ENCODE measurements at places on chromosomes 7 and 10.

DNA sequence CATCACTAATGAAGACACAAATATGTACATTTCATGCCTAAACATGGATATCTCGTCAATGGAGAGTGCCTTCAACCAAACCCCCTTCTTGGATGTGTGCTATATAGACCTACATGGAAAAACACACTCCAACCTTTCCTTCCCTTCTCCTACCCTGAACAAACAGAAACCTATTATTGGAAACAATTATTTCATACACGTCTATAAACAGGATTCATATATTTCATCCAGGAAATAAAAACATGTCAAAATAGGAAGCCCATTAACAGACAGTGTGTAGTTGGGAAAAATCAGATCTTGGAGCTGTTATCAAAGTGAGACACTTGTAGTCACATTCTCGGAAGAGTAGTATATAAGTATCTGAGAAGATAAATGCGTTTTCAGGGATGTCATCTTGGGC lies 81.1 kb downstream of the NRP1 start:
- DNase-seq: no peak

- no peak for DNase-seq
Measured at GRCh38 chr7:33762911-33763306, 142.4 kb upstream of the BMPER start.

GRCh38 chr7:154868921-154869320 lies 134.0 kb downstream of the PAXIP1 start:
- no peak for DNase-seq

DNA sequence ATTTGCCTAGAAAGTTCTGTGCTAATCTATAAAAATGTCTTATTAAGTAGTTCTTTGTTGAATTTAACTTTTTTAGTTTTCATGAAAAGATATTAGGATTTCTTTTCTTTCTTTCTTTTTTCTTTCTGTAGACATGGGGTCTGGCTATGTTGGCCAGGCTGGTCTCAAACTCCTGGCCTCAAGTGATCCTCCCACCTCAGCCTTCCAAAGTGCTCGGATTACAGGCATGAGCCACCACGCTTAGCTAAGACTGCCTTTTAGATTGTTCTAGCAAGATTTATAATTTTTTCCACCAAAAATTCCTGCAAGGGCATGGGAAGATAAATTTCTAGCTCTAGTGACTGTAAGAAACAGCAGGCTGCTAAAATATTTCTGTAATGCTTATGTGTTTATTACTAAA lies 140.5 kb downstream of the WDR37 start:
- DNase-seq: no peak

- peak; percentile 72 for DNase-seq
Measured at GRCh38 chr7:33853361-33854062, 51.8 kb upstream of the BMPER start.

- DNase-seq: no peak
Measured at GRCh38 chr10:42743697-42744096, 38.9 kb upstream of the BMS1 start.

DNA sequence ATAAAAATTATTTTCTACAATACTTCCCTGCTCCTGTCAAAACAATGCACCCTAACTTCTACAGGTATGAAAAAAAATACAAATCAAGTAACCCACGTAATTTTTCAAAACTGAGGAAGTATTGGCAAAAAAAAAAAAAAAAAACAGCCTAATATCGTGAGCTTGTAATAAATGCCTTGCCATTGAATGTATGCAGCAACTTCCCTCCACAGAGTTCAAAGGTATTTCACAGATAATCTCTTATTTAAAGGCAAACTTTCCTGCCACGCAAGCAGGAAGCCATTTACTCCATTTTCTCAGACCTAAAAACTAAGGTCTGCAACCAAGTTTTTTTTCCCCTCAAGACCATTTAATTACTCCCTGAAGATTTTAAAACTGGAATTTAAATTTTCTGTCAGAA lies 642 bp upstream of the AGR2 start:
- no peak for DNase-seq

DNA sequence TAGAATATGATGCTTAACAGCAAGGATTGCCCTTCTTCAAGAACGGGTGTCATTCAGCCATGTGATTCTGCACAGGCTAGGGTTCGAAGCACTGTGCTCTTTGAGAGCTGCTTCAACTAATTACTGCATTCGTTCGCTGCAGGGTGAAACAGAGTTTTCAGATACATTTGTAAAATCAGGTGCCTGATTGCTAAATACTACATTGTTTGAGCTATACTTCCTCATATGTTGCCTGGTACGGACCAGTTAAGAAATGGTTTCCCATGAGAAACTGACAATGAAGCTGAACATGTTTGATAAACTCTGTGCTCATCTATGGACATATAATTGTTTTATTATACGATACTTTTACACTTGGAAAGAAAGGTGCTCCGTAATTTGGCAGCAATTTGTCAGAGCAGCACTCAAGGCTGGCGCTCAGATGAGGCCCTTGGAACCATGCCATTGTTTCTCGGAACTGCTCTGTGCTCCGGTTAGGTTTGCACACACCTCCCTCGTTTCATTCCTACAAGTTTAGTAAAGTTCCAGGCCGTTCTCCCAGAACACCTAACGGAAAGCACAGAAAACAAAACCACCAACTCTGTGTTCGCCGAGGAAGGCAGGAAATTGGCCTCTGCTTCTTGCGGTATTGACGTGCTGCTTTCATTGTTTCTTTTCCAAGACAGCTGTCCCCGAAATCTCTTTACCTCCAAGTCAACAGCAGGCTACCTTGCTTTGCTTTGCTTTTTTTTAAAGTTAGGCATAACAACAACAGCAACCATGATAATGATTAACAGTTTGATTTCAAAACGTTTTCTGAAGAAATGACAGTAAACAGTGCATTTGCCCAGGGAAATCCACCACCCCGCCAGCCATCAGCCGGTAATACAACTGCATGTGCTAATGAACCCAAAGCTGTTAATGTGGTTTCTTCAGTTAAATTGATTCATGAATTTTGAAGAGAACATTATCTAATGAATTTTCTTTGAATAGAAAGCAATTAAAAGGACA lies 206.9 kb downstream of the EBF3 start:
- no peak for DNase-seq

GRCh38 chr10:50579491-50580261 lies 44.1 kb downstream of the SGMS1 start:
- DNase-seq: no peak

GRCh38 chr7:80999100-80999499 lies 80.2 kb upstream of the SEMA3C start:
- no peak for DNase-seq

- DNase-seq: no peak
Measured at GRCh38 chr10:48358162-48358561, 51.7 kb downstream of the MAPK8 start.

DNA sequence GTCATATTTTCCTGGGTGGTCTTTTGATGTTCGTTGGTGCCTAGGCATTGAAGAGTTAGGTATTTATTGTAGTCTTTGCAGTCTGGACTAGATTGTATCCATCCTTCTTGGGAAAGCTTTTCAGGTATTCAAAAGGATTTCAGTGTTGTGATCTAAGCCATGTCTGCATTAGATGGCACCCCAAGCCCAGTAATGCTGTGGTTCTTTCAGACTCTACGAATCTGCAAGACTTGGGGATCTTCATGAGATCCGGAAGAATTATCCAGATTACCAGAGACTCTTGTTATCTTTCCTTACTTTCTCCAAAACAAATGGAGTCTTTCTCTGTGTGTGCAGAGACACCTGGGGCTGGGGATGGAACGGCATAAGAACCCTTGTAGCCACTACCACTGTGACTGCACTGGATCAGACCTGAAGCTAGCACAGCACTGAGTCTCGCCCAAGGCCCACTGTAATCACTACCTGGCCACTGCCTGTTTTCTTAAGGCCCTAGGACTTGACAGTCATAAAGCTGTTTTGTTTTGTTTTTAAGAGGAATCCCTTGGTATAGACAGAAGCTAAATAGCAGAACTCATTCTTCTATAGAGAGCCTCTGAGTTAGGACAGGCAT lies 75.5 kb downstream of the MARCHF5 start:
- DNase-seq: no peak

DNA sequence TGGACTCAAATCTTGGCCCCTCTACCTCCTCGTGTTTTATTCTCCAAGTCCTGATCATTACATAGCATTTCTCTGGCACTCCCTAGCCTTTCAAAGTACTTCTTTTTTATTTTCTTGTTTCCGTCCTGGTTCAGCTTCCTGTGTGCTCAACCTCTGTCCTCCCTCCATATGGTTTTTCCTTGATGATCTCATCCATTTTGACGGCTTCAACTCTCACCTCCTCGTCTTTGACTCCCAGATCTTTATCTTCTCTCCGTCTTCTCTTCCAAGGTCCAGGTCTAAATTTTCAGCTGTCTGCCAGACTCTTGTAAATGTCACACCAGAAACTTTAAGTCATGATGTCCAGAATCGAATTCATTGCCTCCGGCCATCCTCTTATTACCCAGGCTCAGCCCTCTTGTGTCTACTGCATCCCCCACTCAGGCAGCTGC lies 23.3 kb upstream of the GFRA1 start:
- DNase-seq: peak; percentile 86

DNA sequence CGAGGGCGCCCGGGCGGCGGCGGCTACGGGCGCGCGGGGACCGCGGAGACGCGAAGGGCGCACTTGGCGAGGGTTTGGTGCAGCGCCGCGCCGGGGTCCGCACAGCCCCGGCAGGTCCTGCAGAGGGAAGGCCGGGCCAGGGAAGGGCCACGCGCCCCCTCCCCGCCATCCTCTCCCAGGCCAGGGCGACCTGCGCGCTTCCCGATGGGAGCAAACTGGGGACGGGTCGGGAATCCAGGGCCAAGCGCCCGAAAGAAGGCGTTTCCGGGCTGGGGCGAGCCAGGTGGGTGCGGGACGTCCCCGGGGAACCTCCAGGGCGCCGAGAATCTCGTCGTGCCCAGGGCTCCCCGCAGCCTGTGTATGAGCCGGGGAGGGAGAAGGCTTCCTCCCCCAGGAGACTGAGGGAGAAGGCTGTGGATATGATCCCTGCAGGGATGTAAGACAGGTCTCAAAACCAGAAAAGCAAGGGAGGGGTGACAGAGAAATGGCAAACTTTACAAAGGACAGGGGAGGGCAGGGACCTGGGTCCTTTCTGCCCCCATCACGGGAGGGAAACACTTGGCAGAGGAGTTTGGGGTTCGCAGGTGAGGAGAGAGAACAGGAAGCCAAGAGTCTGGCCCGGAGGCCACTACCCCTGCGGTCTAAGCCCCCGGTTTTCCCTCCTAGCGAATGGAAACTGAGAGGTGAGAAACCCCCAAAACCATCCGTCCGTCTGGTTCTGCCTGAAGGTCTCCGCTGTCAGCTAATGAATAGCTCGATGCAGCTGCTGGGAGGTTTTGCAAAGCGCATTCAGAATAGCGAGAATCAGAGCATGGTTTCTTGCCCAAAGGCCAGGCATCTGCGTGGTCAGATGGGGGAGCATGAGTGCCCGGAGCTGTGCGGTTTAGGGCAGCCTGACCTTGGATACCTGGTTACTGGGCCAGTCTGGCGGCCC lies 674 bp downstream of the AMZ1 start:
- DNase-seq: no peak

DNA sequence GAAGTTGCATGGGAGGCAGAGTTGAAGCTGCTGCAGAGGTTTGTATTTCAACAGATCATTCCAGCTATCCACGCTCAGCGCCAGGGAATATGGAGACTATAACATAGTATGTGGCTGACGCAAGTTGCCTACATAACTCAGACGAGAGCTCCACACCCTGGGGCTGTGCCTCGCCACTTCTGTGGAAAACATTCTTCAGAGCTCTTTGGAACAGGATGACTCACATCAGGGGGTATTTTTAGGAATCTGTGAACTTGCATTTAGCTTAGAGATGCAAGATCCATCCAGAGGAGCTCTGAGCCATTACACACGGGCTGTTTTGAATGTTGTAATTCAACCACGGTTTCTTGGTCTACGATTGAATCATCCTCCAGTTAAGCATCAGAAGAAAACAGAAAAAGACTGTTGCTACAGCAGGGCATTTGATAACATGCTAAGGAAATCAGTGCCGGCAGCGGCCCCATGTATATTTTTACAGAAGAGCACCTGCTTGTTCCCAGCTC lies 481.5 kb upstream of the AKR1E2 start:
- peak; percentile 97 for DNase-seq

DNA sequence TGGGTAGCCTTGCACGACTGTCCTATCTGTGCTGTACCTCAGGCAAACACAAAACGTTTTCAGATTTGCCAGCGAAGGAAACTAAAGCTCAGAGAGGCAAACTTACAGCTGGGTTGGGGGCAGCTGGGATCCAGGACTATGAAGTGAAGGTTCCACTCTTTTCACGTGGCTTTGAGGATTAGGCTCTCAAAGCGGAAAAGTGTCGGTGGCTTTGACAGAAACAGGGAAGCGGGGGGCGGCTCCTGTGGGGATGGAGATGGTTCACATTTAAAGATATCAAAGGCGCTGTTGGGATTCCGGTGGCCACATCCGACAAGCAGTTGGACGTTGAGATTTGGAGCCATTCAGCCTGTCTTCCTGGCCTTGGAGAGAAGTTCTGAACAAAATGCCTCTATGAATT lies 958.3 kb upstream of the ZNF722 start:
- no peak for DNase-seq

DNA sequence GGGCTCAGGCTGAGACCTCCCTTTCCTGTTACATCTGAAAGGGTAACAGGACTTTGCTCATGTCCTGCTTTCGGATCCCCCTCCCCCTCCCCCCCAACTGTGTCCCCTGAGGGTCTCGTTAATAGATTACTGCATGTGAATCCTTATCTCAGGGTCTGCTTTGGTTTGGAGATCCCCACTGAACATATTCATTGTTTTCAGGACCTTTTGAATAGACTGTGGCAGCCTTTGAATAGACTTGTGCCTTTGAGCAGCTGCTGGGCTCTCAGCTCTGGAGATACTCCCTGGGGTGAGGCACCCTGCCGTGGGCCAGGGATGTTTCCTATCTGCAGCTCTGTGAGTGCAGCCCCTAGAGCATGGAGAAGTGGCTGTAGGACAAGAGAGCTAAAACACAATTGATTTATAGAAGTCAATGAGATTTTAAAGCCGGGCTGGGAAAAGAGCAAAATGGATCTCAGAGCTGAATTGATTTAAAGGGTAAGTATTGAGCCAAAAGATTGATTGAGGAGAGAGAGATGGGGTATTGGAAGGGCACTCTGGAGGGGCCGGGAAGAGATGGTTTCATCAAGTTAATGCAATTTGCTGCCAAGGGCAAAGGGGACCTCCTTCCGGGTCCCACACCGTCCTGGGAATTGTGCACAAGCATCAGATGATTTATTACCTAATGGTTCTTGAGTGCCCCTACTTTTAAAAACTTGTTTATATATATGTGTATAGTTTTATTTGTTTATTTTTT lies 9.9 kb downstream of the ARHGAP22 start:
- DNase-seq: no peak
